AG04450 (cell line): ENCODE measurements at places on chromosomes 4 and X.

GRCh38 chr4:66604192-66604591 is 933.9 kb upstream of the EPHA5 start:
- no peak for DNase-seq

DNA sequence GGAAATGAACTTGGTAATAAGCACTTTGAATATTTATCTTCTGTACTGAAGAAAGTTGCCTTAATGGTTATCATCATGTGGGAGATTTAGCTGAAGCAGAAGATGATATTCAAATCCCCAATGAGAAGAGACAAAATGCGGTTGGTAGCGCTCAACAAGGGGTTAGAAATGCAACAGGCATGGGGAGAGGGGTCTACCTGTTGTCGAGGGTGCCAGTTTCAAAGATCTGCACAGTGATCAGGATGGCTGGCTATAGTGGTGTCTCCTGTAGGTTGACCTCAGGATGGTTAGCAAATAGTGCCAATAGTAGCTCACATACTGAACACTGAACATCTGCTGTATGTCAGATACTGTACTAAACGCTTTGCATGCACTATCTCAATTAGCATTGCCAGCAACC is 7.0 kb upstream of the HS6ST2 start:
- no peak for DNase-seq

DNA sequence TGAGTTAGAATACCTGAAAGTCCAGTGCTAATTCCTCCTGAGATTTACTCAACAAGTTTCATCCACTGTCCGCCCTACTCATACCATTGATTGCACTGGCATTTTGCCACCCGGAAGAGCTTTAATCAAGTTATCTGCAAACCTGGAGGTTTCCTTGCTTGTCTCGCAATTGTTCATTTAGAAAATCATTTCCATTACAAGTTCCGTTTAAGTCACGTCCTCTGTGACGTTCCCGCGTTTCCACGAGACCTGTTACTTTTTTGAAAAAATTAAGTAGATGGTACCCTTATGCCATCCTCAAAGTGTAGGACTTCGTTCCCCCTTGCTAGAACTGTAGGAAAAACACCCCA is 761 bp upstream of the FRYL start:
- no peak for DNase-seq

- DNase-seq = no peak
These were observed 198.8 kb upstream of the BMP3 start for GRCh38 chr4:80831383-80832361.

- DNase-seq = no peak
These were observed 125.6 kb downstream of the CDS1 start for GRCh38 chr4:84708406-84709135.

DNA sequence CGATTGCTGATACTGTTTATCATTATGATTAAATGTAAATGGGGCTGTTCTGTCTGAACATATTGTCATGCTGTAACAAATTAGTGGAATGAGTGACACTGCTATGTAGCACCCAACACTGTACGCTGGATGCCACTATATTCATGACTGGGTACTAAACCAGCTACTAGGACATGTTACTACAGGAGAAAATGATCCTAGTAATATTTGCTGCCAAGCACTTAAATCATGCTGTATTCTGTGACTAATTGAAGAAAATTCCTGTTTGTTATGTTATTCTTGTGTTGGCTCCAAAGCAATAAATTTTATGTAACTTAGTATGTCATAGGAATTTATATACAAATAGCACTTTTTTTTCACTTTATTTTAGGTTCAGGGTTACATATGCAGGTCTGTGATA is 804.2 kb downstream of the CENPC start:
- no peak for DNase-seq

DNA sequence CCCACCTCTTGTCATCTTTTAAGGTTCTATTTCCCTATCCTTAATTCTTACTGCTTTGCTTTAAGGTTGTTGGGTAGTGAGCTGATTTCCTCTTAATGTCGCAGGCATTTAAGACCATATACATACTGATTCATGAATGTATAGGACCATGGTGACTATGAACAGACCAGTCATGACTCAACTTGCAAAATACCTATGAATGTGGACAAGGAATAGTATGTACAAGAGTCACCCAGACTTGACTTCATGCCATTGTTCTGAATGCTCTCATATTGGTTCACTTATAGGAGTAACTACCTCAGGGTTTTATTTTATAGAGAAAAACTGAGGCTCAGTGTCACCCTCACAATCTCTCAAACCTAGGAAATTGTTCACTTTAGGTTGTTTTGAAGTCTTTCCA is 44.3 kb downstream of the CCNG2 start:
- no peak for DNase-seq

DNA sequence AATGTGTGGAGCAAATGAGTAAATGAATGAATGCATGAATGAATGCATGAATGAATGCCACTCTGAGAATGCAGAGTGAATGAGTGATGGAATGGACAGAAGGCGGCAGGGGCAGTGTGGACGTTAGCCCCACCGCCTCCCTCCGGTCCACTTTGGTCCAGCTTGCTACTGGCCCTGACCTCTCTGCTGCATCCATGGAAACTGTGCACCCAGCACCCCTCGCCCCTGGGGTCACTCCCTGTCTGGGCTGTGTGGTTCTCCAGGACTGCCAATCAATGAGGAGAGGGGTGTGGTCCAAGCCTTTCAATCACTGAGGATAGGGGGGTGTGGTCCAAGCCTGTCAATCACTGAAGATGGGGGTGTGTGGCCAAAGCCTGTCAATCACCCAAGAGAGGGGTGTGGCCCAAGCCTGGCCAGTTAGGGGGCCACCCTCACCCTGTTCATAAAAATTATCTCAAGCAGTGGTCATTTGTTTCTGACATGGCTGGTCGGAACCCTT is 39.2 kb upstream of the ASMTL start:
- no peak for DNase-seq

DNA sequence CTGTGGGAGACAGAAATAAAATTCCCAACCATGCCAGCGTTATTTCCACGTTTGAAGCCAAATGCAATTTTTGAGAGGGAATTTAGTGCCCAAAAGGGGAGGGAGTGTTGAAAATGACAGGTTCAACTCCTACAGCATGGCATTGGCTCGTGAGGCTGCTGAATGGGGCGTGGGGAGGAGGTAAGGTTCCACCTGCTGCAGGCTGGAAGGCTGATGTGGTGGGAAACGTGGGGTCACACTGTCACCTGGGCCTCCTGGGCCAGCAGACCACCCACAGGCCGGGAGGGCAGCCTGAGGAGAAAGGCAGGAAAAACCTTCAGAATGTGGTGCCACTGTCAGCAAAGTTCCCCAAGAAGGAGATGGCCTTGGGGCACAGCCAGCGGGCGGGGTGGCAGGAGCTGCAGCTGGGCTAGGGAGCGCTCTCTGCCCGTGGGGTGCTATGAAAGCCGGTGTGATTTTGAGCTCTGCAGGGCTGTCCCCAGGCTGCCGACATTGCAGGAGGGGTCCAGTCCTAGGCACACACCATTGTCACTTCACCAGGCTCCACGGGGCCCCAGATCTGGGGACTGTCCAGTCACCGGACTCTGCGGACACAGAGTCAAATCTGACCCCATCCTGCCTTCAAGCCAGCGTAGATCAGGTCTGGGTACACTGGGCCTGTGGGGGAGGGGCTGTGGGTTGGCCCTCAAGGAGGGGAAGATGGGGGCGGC is 19.6 kb downstream of the MSANTD1 start:
- no peak for DNase-seq

- DNase-seq = no peak
These were observed 107.9 kb downstream of the MMRN1 start for GRCh38 chr4:90002441-90003062.

DNA sequence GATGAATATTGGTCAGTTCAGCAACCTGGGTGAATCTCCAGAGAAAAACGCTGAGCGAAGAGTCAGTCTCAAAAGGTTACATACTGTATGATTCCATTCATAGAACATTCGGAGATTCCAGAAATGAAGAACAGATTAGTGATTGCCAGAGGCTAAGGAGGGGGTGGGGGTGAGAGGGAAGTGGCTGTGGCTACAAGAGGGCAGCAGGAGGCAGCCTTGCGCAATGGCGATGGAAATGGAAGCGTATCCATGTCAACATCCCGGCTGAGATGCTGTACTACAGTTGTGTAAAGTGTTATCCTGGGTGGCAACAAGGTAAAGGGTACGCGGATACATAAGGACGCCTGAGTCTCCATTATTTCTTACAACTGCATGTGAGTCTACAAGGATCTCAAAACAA is 18.0 kb downstream of the LYAR start:
- no peak for DNase-seq

DNA sequence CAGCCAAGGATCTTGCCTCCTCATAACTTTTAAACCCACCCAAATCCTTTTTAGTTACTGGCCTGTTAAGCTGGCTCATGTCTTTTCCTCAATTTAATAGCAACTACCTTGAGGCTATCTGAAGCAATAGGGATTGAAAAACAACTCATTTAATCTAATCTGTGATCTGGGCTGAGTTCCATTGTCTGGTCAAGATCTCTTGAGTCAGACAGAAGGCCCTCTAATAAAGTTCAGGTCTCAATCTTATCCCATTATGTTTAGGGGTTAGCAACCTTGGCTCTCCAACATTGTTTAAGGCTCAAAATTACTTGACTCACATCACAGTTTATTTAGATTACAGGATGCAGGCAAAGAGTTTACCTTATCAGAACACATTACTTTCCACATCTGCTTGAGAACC is 436.1 kb downstream of the ANKRD50 start:
- no peak for DNase-seq
